ENCODE measurements at places on chromosomes 1 and 21.

DNA sequence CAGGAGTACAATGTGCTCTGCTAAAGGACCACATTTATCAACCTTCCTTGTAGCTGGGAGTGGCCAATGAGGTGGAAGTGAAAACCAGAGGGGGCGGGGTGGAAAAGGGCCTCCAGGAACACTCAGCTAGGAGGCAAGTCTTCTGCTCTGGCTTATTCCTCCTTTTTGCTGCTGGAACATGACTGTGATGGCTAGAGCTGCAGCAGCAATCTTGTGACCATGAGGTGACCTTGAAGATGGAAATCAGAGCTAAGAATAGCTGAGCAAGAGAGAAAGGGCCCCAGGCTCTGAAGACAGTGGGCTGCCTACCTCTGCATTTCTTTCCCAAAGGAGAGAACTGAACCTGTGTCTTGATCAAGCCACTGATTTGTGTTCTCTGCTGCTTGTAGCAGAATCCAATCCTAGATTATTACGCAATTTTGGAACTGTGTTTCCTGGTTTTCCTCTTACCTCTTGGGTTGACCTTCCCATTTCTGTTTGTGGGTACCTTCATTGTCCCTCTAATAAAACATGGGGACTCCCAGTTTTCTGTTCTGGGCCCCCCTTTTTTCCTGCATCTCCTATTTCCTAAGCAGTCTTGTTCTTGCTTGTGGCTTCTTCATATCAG, 36.4 kb upstream of the WNT4 start:
- no peak for DNase-seq

GRCh38 chr1:170665629-170666028, 1.7 kb downstream of the PRRX1 start:
- no peak for DNase-seq

- no peak for DNase-seq
Measured at GRCh38 chr1:30853350-30853749, 55.2 kb downstream of the SDC3 start.

DNA sequence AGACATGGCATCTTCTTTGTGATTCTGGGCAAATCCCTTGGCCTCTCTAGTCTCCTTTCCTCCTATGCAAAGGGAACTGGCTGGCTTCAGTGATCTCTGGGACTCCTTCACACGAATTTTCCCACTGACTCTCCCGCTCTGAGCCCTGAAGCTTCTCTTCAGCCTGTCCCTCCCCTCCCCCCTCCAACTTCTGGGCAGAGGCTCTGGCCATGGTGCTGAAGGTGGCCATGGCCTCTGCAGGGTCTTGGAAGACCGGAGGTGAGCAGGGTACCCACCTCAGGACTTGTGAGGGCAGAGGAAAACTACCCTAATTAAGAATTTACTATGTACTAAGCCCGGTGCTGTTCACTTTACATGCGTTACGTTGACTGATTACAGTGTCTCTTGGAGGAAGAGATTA, 29.4 kb upstream of the POU3F1 start:
- DNase-seq: no peak

GRCh38 chr1:163770265-163770664, 448.5 kb downstream of the NUF2 start:
- DNase-seq: no peak

DNA sequence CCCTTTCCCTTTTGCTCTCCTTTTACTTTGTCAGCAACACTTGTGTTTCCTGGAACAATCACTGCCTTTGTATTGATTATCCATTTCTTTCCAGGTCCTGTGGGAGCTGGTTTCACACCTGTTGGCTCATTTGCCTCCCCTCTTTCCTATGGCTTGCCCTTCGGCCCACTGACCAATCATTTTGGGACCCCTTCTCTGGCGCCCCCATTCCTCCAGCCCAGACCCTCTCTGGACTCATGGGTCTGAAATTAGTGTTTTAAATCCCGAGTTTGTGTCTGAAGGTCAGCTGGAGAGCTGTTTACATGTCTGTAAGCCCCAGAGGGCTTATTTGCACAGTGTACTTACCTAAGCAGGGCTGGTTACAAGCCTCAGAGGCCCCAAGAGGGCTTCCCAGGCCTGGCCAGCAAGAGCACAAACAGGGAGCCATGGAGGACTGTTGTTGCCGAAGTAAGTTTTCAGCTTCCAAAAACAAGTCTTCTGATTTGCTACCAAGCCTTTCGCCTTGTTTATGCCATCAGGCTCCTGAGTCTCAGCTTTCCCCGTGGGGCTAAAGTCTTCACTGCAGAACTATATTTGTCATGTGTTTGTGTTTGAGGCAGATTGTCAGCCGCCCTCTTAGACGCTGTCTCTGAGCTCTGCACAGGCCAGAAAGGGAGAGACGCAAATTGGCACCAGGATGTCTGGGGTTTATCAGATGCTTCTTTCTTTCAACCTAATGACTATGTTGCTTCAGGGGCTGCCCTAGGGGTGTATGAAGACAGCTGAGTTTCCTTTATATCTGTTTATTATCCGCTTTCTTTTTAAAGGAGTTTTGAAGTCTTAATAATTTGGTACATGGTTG, 93.0 kb downstream of the ATP1A1 start:
- no peak for DNase-seq

DNA sequence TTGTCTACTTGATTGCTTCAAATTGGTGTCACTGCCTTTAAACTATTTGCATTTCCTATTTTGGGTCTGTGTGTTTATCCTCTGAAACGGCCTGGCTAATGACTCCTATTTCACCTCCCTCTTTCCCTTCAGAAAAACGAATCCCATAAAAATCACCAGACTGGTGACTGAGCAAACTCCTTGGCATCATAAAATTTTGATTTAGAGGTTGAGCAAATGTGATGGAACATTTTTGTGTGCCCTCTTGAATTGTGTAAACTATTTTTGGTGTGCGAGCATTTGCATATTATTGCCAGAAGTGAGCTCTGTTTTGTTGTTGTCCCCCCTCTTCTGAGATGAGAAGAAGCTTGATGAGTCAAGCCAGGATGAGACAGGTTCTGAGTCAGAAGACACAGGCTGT, 316.1 kb downstream of the AJAP1 start:
- no peak for DNase-seq

DNA sequence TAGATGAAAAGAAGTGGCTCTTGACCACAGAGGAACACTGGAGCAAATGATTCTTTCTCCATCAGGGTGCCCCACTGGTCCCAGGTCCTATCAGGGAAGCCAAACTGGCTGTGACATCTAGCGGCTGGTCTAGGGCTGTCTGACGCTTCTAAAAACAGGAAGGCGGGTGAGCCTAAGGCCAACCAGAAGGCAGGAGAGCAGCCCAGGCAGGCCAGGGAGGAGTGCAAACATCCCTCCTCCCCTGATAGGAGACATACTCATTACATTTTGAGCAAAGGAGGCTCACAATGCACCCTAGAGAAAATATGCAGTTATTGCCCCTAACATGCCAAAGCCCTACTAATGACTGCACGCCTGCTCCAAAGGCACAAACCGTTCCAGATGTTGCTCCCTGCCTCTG, 10.4 kb upstream of the FOXE3 start:
- no peak for DNase-seq
